Hematopoietic multipotent progenitor cell treated with erythropoietin and hydrocortisone succinate and interleukin-3 and kit ligand, for 15 days (in vitro differentiated cells): ENCODE measurements at places on chromosomes 2 and 18.

GRCh38 chr2:25375371-25375988 lies 33.8 kb upstream of the DNMT3A start:
- no peak for DNase-seq

DNA sequence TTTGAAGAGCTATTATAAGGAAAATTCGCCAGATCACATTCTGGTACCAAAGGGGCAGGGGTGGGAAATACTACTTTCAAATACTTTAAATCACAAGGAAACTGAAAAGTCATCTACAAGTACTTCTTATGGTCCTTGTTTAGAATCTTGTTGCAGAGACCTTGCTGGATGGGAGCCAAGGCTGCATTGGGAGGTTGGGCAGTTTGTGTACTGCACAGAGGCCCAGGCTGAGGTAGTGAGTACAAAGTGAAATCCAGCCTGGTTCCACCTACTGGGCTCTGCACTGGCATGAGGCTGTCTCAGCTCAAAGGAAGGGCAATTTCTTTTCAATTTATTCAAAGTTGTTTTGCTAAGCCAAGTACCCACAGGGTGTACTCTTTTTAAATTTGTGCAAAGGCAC lies 140.3 kb upstream of the DLX2 start:
- DNase-seq = no peak

GRCh38 chr2:199220920-199221319 lies 236.8 kb downstream of the SATB2 start:
- DNase-seq = no peak

DNA sequence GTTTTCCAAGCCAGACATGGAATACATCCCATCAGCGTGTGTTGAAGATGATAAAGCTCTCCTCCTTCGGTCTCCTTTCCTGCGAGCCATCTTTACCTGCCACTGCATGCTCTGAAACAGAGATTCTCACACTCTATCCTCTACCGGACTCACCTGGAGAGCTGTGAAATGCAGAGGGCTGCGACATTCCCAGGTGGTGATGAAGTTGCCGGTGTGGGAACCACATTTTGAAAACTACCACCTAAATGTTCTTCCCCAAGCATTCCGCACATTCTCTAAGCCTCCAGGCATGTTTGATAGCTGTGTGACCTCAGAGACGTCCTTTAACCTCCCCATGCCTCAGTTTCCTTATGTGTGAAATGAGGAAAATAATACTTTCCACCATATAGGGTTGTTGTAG lies 226.2 kb upstream of the RAB6C start:
- no peak for DNase-seq

DNA sequence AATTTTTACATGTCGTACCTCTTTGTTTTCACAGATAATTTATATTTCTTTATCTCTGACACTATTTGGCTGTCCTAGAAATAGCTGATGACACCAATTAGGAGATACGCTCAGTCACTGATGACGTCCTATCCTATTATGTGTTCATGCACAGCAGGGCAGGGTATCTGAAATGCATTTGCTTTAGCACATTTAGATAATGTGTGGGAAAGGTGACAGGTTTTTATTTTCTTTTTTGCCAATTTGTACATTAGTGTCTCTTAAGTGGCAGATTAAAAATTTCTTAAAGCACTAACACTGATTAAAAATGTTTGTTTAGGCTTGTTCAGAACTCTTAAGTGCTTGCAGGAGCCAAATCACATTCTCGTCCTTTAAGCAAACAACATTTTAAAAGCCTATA lies 39.7 kb downstream of the CDC42EP3 start:
- DNase-seq = no peak

GRCh38 chr2:96531872-96532505 lies 4.6 kb upstream of the ARID5A start:
- peak; percentile 81 for DNase-seq

- no peak for DNase-seq
Measured at GRCh38 chr2:57990118-57990725, 56.4 kb upstream of the VRK2 start.

GRCh38 chr2:2812648-2813047 lies 481.6 kb upstream of the MYT1L start:
- DNase-seq = no peak

DNA sequence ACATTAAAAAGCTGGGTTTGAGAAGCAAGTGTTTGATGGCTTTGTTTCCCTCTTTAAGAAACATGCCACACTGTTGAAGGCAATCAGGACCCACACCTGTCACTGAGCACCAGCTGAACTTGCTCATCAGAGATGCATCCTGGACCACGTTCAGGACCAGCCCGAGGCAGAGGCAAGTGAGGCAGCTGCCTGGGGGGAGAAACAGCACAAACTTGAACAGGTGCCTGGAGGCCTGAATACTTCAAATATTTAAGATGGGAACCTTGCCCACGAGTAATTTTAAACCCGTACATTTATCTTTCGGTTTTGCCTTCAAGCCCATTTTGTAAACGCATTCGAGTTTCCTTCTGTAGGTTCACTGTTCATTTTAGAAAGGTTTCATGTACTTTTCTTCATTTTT lies 421.3 kb downstream of the NYAP2 start:
- DNase-seq = no peak

DNA sequence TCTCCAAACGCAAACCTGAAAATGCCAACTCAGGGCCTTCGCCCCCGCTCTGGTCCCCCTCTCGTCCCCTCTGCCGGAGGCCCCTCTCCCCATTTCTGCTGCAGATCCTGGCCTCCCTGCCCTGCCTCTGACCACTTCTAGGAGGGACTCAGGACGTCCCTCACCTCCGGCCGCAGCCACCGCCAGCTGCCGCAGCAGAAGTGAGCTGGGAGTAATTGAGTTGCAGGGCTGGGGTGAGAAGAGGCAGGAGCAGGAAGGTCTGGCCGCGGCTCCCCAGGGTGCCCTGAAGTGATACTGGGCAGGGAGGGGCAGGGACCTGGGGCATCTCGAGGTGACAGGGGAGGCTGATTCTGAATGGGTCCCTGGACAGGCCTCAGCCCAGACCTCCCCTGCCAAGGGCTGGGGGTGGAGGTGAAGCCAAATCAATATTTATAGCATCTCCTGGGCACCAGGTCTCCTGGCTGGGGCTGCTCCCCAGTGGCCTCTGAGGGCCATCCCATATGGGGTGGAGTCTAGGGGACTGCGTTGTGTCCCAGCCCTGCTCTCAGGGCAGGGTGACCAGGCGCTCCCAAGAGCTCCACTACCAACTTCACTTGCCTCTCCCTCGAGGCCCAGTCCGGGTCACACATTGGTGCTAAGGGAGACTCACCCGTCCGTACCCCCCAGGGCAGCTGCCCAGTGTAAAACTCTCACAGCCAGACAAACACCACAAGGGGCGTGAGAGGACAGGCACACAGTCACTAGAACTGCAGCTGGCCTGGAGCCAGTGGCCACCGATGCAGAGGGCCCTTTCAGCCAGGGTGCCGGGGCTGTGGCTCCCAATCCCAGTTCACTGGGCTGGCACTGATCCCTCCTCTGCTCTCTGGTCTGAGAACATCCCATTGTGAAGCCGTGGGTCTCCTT lies 33.0 kb downstream of the KCNIP3 start:
- DNase-seq = no peak
